ENCODE measurements at places on chromosomes 4 and X.

GRCh38 chrX:153603131-153603656 is 4.3 kb upstream of the CCNQ start:
- DNase-seq: no peak

DNA sequence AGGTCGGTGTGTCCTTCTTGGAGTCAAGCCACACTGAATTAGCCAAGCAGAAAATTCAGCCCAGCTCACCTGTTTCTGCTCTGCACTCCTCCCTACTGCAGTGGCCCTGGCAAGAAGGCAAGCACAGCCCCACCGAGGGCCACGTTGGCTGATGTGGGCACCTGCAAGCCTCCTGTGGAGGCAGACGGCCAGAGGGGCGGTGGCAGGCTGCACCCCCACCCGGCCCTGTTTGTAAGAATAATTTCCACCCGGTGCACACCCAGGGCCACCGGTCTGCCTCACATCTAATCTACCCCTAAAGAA is 18.8 kb downstream of the PPP2R2C start:
- no peak for DNase-seq

GRCh38 chr4:118086344-118086743 is 52.1 kb downstream of the NDST3 start:
- DNase-seq: no peak

DNA sequence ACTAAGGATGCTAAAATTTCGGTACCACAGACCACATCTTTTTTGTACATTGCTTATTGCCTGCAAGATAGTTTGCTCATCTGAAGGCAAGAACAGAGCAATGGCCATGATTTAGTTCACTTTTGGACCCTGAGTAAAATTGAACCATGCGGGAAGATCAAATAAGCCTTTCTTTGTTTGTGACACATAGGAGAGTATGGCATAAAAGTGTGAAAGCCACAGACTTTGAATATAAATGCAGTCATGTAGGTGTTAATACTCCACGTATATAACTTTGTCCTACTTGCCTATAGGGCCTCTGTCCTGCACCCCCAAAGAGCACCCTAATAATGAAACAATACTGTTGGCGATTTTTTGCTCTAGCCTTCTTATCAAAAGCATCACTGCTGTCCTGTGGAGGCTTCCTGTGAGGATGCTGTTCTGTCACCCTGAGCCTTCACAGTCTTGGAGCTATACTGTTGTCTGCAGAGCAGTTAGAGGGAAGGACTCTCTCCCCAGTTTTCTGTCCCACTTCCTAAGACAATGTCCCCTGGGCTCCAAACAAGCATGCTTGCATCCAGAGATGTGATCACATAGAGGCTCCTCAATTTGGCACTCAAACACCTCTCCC is 10.2 kb upstream of the CXCL13 start:
- no peak for DNase-seq

DNA sequence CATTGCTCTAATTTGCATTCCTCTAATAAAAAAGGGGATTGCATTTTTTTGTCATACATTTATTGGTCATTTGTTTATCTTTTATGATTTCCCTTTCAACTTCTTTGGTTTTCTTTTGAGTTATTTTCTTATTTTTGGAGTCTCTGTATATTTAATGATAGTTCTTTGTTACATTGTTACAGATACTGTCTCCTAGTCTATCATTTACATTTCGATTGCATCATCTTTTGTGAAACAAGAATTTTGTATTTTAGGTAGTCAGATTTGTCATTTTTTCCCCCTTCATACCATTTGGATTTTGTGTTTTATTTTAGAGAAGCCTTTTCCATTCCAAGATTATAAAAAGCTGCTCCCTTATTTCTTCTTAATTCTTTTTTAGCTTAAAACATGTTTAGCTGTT is 37.1 kb downstream of the SNX25 start:
- no peak for DNase-seq

- DNase-seq: no peak
Observed at GRCh38 chrX:20143561-20143960, 1.9 kb upstream of the EIF1AX start.
